ENCODE measurements at places on chromosomes 4 and X.

GRCh38 chr4:108240366-108240765, 71.6 kb upstream of the LEF1 start:
- no peak for DNase-seq

DNA sequence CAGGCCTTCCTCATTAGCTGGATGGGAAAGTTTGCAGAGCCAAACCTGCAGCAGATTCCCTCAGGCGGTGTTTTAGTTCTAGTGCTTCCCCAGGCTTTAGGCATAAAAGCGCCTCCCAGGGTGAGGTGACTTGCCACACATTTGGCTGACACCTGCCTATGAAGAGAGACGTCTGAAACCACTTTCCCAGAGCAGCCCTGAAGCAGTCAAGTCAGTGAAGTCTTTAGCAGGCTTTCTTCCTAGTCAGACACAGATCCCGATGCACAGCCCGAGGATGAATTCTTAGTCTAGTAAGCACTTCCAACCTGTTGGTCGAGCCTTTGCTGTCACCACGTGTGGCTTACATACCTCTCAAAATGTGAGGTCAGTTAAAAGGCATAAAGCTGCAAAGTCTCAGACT, 484.1 kb downstream of the SMARCA1 start:
- DNase-seq, result no peak

DNA sequence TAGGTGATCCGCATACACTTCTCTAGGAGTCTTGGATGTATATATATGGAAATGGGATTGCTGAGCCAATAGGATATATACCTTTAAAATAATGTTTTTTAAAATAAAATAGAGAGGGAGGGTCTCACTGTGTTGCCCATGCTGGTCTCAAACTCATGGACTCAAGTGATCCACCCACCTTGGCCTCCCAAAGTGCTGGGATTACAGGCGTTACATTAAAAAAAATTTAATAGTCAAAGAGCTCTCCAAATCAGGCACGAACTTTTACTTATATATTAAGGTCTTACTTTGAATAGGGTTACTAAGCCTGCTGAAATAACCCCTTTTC, 109.0 kb downstream of the GNL3L start:
- DNase-seq, result no peak

- no peak for DNase-seq
Observed at GRCh38 chr4:2905544-2905943, 57.7 kb downstream of the NOP14 start.

GRCh38 chr4:132344924-132345828, 803.9 kb upstream of the PCDH10 start:
- no peak for DNase-seq
